Stimulated activated CD8-positive, alpha-beta memory T cell treated with anti-CD3 and anti-CD28 coated beads, Interleukin-2, amount 100 ng/mL, for 1 hour (primary cell): ENCODE measurements at places on chromosomes 2 and 18.

DNA sequence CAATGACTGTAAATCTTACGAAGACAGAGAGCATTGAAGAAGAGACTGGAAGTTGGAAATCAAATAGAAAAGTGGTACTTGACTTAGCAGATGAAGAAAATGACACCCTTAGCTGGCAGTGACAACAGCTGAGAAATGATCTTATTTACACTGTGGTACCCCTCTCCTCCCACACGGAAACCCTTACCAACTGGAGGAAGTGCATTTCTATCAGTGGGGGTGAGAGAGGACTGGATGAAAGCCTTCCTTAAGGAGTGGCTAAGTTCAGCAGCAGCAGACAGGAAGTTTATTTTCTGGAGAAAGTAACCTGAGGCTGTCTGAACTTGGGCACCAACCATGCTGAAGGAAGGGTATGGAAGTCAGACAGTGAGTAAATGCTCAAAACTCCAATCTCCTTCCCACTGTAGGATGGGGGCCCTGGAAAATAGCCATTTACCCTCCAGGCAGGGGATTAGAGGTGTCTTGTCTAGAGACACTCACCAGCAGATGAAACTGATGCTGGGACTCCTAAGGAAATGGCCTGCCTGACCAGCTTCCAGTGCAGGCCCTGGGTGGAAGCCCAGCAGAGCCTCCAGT, 160.2 kb upstream of the NCK2 start:
- DNase-seq = no peak

- no peak for DNase-seq
Measured at GRCh38 chr2:22897428-22897827, 487.6 kb upstream of the KLHL29 start.

- DNase-seq = no peak
Measured at GRCh38 chr2:32514946-32515345, 112.9 kb upstream of the TTC27 start.

GRCh38 chr2:204024503-204024902, 87.9 kb downstream of the ICOS start:
- no peak for DNase-seq

- peak; percentile 43 for DNase-seq
Measured at GRCh38 chr2:204177977-204178522, 241.5 kb downstream of the ICOS start.

GRCh38 chr2:219441451-219442255, 7.0 kb downstream of the SPEG start:
- peak; percentile 48 for DNase-seq

GRCh38 chr2:7449298-7449697, 532.1 kb downstream of the RNF144A start:
- no peak for DNase-seq
